ENCODE measurements at places on chromosomes 13 and 19. TPM values are rescaled to one million over a fixed set of nuclear protein-coding genes. Genes with fewer than 3 reads are reported as not detected.

Gene IL17D
- total RNA-seq, result 4.2 TPM

Gene SLITRK1
- not detected for total RNA-seq

Gene GIPC3
- 17.5 TPM for total RNA-seq

Gene MISP3
- total RNA-seq, result 11.1 TPM

Gene CYP2F1
- total RNA-seq, result not detected

Gene DNAJC15
- 19.8 TPM for total RNA-seq

Gene NCAN
- total RNA-seq, result not detected

Gene ZNF30
- total RNA-seq, result 1.3 TPM

Gene ZIK1
- 4.6 TPM for total RNA-seq

Gene RNF113B
- total RNA-seq, result not detected

DNA sequence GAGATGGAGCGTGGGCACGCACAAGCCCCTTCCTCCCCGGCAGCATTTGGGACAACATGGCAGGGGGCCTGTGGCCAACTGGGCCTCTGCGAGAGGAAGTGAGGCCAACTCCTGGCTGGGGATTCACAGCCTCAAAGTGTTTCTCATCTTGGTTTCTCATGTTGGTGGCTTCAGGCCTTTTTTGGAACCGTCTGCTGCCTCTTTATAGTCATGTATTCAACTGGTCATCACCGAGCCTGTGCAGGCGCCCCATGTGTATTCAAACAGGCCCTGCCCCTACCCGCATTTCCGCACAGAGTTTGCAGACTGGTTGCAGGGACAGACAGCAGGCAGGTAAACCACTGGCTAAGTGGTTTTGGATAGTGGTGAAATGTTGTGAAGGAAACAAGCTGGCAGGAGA is 17.3 kb upstream of the RELB start:
- no peak overlapping the region for H3K27ac ChIP-seq
- H3K4me3 ChIP-seq, result no peak overlapping the region
- H3K36me3 ChIP-seq, result peaks cover 97% of the 10 kb centered on the region
- DNase-seq, result no peak
- H3K4me1 ChIP-seq, result peaks cover 4% of the 10 kb centered on the region

DNA sequence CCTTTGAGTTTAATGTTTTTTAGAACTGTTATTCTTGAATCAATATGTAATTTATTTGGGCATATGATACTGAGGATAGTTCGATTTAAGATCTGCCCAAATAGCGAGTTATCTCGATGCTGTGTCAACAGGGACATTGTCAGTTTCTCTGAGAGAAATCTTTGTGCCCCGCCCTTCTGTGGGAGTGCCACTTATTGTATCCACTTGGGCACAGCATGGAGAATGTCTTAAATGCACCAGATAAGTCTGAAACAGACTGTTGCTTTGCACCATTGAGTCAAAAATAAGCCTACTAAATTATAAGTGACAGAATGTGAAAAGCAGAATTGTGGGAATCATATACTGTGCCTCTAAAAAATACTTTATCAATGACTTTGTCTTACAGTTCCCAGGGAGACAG is 45.6 kb downstream of the RNASEH2B start:
- H3K27me3 ChIP-seq, result no peaks in the 10 kb centered on the region
- DNase-seq, result no peak
- H3K4me1 ChIP-seq, result peaks cover 14% of the 10 kb centered on the region
- H3K4me3 ChIP-seq, result no peak overlapping the region
- H3K36me3 ChIP-seq, result peaks cover 5% of the 10 kb centered on the region

DNA sequence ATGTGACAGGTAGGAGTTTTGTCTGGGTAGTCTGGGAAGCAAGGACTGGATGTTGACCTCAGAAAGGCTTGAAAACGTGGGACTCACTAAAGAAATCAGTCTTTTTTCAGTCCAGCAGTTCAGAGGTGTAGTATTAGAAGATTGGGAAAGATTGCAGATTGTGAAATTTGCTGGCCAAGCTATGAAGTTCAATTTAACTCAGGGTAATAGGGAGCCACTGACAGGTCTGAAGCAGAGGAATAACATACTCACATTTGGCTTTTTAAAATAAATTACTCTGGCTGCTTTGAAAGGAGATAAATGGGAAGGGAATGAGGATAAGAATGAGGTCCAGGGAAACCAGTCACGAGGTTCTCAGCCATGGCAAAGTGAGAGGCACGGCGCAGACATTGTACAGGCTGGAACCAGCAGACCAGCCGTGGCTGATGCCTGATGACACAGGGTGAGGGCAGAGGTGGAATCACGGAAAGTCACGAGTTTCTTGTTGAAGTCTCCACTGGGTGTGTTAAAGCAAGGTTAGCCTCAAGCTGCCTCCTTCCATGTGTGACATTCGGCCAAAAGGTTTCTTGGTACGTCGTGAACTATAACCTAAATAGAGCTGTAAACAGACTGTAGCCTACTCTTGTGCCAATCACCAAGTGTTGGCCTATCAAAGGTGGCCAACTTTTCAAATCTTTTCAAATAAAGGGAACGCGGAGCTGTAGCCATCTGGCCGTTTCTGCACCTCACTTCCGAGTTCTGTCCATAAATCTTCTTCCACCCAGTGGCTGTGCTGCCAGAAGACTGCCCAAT is 377.6 kb downstream of the IRS2 start:
- DNase-seq, result peak; percentile 81
- H3K4me3 ChIP-seq, result no peak overlapping the region
- peaks cover 11% of the 10 kb centered on the region for H3K4me1 ChIP-seq
- H3K27ac ChIP-seq, result no peak overlapping the region

GRCh38 chr13:65057986-65058385 is 2172.2 kb downstream of the PCDH9 start:
- no peaks in the 10 kb centered on the region for H3K36me3 ChIP-seq
- DNase-seq, result no peak
- H3K4me3 ChIP-seq, result no peak overlapping the region
- H3K27me3 ChIP-seq, result no peaks in the 10 kb centered on the region
- no peaks in the 10 kb centered on the region for H3K4me1 ChIP-seq
- H3K27ac ChIP-seq, result no peak overlapping the region

- no peak overlapping the region for H3K27ac ChIP-seq
- peaks cover 7% of the 10 kb centered on the region for H3K27me3 ChIP-seq
- H3K4me3 ChIP-seq, result no peak overlapping the region
Measured at GRCh38 chr13:21701460-21701859, 30.6 kb downstream of the FGF9 start.

GRCh38 chr19:36110487-36111199 is at the start of gene OVOL3:
Gene OVOL3 (plus strand): TSS chr19:36111143. CDS start chr19:36111203, 60 bp downstream.
- no peak within 1 kb of the TSS for H3K4me3 ChIP-seq
- peaks cover 12% of the 10 kb centered on the region for H3K4me1 ChIP-seq
- DNase-seq, result no peak

DNA sequence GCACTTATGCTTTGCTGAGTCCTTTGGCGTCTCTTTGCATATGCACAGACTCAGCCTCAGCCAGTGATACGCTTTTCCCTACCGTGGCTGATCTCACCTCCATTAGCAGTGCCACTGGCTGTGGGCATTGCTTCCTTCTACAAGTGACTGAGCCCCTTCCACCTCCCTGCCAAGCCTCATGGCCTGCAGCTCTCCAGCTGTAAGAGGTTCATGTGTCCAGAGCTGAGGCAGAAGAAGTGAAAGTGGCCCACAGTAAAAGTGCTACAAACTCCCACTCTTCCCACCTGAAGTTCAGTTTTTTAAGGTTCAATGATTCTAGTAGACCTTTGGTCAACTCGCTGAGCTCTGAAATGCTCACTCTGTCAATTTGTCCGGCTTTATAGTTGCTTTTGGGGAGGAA is 44.7 kb downstream of the SMARCA4 start:
- H3K4me3 ChIP-seq, result no peak overlapping the region
- H3K36me3 ChIP-seq, result peaks cover 71% of the 10 kb centered on the region
- no peaks in the 10 kb centered on the region for H3K4me1 ChIP-seq

- peak overlapping the region; percentile 84 for H3K27ac ChIP-seq
- DNase-seq, result no peak
- no peaks in the 10 kb centered on the region for H3K36me3 ChIP-seq
- no peaks in the 10 kb centered on the region for H3K27me3 ChIP-seq
- H3K4me3 ChIP-seq, result no peak overlapping the region
Measured at GRCh38 chr19:46976845-46977320, 42.8 kb upstream of the NPAS1 start.

DNA sequence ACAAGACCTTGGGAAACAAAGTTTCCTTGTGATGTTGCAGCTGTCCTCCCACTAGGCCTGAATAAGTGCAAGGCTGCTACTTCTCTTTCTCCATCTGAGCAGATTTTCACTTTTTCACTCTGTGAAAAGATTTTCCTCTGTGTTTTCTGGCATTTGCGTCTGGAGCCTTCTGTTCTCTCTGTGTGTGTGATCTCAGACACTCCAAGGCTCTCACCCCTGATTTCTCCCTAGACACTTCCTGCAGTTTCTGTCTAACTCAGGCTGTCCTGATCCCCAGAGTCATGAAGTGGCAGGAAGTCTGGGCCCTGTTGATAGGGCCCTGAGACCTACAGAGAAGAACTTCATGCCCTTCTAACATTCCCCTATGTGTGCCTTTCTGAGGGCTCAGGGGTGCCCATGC is 37.2 kb downstream of the SIGLEC7 start:
- no peaks in the 10 kb centered on the region for H3K36me3 ChIP-seq
- no peak overlapping the region for H3K4me3 ChIP-seq
- peaks cover 5% of the 10 kb centered on the region for H3K27me3 ChIP-seq
- no peak overlapping the region for H3K27ac ChIP-seq
